Neuronal stem cell (in vitro differentiated cells): ENCODE measurements at places on chromosomes 6 and 20.

GRCh38 chr6:42068872-42069522 is 18.7 kb downstream of the TAF8 start:
- H3K4me1 ChIP-seq = no peaks in the 10 kb centered on the region
- no peak for DNase-seq
- H3K36me3 ChIP-seq = peaks cover 62% of the 10 kb centered on the region
- no peaks in the 10 kb centered on the region for H3K27me3 ChIP-seq
- no peak overlapping the region for H3K4me3 ChIP-seq

DNA sequence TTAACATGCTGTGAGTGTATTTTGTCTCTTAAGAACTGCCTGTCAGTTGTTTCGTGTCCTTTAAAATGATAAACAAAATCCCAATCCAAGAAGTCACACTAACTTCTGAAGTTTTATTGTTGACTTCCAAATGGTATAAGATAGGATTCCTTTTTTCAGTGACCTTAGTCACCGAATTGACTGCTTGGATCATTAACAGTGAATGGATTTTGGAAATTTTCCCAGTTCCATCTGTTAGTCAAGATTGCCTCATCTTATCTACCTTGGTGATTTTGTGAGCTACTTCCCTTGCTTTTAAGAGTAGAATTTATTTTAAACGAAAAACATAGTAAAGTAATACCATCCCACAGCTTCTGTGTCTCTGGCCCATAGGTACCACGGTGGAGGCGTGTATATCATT is 14.9 kb downstream of the RIOK1 start:
- H3K36me3 ChIP-seq = peaks cover 96% of the 10 kb centered on the region
- no peaks in the 10 kb centered on the region for H3K4me1 ChIP-seq
- H3K27me3 ChIP-seq = no peaks in the 10 kb centered on the region
- H3K27ac ChIP-seq = no peak overlapping the region

DNA sequence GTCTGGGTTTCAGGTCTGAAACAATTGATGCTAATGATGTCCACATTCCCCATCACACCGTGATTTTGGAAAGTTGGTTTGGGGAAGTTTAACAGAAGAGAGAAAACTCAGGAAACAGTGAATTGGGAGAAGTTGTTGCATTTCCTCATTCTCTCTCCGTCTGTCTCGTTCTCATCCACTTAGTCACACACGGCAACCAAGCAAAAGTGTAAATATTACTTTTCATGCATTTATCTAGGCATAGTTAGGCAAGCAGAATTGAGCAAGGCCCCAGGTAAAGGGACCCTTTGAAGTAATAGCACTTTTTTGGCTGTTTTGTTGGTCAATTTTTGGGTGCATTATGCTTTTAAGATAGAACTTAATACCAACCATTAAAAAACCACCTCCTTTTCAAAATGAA is 137.0 kb upstream of the SULF2 start:
- H3K27ac ChIP-seq = no peak overlapping the region
- H3K4me1 ChIP-seq = no peaks in the 10 kb centered on the region
- no peak overlapping the region for H3K4me3 ChIP-seq
- H3K27me3 ChIP-seq = no peaks in the 10 kb centered on the region
- H3K36me3 ChIP-seq = no peaks in the 10 kb centered on the region
- no peak for DNase-seq

- H3K4me1 ChIP-seq = no peaks in the 10 kb centered on the region
- H3K36me3 ChIP-seq = peaks cover 3% of the 10 kb centered on the region
- H3K27ac ChIP-seq = no peak overlapping the region
These were observed 37.5 kb downstream of the SNX9 start for GRCh38 chr6:157860505-157860991.

DNA sequence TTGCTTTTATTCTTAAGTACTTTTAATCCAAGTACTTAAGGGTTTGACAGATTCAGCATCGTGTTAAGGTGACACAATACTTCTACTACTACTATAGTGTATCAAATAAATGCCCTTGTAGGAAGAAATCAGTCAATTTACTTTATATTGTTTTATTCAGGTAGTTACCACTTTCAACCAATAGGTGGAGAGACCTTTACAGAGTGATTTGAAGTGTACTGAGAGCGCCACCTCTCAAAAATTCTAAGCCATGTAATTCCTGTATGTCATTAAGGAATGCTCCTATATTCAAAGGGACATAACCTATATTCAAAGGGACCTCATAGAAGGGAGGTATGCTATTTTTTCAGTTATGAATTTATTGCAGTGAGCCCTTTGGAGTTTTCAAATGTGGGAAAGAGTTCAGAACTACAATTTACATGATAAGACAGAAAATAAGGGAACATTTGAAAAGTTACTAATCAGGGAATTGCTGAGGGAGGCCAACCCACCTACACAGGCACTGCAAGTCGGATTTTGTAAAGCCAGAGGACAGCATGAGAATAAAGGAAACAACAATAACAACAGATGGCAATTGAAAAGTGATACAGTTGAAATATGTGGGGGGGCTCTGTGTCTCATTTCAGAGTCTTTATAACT is 955.6 kb downstream of the TBC1D32 start:
- H3K27me3 ChIP-seq = no peaks in the 10 kb centered on the region
- H3K4me3 ChIP-seq = no peak overlapping the region
- DNase-seq = no peak
- no peaks in the 10 kb centered on the region for H3K4me1 ChIP-seq
- H3K27ac ChIP-seq = no peak overlapping the region

GRCh38 chr20:56522311-56522710 is 2.2 kb upstream of the FAM209A start:
- H3K27ac ChIP-seq = no peak overlapping the region
- DNase-seq = no peak
- H3K4me3 ChIP-seq = no peak overlapping the region
- no peaks in the 10 kb centered on the region for H3K4me1 ChIP-seq
- H3K36me3 ChIP-seq = peaks cover 30% of the 10 kb centered on the region

- H3K27me3 ChIP-seq = no peaks in the 10 kb centered on the region
- peak; percentile 3 for DNase-seq
- H3K36me3 ChIP-seq = no peaks in the 10 kb centered on the region
These were observed 12.5 kb upstream of the BCKDHB start for GRCh38 chr6:80094017-80094416.

- DNase-seq = no peak
- no peaks in the 10 kb centered on the region for H3K27me3 ChIP-seq
- peaks cover 17% of the 10 kb centered on the region for H3K36me3 ChIP-seq
- no peak overlapping the region for H3K27ac ChIP-seq
These were observed 1.3 kb downstream of the TAPBP start for GRCh38 chr6:33312361-33313104.

DNA sequence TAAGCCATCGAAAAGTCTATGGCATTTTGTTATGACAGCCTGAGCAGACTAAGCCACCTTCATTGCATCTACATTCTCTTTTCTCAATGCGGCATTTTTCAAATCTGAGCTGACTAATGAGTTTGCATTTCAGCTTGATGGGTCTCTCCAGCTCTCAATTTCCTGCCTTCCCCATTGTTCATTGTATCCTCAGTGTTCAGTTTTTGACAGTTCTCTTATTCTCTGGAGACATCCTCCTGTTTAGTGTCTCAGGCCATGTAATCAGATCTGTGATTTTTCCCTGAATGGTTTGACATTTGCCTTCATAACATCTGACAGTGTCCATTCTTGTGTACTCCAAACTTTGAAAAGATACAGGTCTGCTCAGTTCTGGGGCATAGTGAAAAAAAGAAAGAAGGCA is 27.9 kb upstream of the MCM3 start:
- no peak overlapping the region for H3K4me3 ChIP-seq
- no peaks in the 10 kb centered on the region for H3K27me3 ChIP-seq
- no peak for DNase-seq
- H3K27ac ChIP-seq = no peak overlapping the region
- H3K36me3 ChIP-seq = no peaks in the 10 kb centered on the region
- peaks cover 5% of the 10 kb centered on the region for H3K4me1 ChIP-seq

DNA sequence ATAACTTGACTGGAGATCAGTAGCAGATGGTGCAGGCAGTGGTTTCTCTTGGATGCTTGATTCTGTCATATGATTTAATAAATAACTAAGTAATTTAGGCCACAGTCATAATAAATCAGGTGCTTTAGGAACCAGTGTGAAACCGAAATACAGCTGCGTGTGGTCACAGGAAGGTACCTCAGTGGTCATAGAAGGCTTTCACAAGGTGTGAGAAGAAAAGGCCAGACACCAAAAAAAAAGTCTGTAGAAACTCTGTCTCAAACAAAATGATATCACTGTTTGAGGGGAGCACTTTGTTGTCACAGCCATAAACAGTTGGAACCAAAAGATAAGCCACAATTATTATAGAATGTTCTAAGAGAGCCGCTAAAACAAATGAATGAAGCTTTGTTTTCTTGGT is 56.5 kb downstream of the ARMC2 start:
- no peaks in the 10 kb centered on the region for H3K27me3 ChIP-seq
- peaks cover 7% of the 10 kb centered on the region for H3K4me1 ChIP-seq
- no peak overlapping the region for H3K4me3 ChIP-seq

DNA sequence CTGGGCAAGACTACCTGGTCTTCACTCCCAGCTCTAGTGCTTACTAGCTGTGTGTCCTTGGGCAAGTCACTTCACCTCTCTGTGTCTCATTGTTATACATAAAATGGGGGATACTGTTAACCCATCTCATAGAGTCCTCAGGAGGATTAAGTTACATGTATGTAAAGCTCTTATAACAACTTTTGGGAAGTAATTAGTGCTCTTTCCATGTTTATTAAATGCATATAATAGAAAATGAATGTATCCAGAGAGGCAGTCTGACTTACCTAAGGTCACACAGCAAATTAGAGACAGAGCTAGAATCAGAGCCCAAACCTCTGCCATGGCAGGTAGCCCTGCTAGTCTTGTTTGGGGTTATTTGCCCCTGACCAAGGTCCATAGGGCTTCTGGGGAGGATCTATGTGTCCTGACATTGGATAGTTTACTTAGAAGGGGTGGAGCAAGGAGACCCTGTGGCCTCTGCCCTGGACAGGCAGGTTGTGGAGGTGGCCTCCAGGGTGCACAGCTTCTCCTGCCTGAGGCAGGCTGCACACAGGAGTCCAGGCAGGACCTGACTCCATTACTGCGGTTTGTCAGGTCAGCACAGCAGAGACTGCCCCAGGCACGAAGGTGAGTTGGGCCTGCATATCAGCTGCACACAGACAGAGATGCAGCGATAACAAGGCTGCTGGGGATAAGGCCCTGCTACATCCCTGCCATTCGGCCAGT is 8.4 kb upstream of the MAPK13 start:
- no peaks in the 10 kb centered on the region for H3K27me3 ChIP-seq
- H3K27ac ChIP-seq = no peak overlapping the region
- no peaks in the 10 kb centered on the region for H3K36me3 ChIP-seq
- no peak for DNase-seq
- H3K4me3 ChIP-seq = no peak overlapping the region

DNA sequence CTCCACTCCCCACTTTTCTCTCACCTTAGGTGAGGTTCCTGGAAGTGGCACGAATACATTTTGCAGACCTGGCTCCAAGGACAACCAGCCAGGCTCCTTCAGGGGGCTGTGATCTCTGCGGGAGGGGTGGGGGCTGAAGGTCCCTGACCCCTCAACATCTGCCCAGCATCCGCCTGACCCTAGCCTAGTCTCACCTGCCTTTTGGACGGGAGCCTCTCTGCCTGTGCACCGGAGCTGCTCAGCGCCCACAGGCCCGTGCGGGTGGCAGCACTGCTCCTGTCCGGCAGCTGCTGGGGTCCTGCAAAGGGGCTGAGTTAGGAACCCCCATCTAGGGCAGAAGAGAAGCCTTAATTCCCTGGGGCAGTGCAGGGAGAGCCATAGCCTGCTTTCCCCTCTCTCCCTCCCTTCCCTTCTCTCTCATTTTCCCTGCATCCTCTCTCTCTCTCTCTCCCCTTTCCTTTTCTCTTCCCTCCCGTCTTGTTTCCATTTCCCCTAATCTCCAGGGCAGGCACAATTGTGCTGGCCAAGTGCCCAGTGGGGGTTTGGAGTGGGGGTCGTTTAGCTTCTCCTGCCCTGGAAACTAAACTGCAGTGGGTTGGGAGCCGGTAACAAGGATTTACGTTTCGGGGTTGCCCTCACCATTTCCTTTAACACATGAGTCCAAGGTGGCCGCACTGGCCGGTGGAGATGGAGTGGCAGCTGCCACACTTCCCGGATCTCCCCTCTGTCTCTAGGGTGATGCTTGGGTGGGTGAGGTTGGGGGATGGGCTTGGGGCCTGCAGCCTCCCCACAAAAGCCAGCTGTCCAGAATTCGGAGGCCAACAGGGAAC is 54.1 kb downstream of the CTCFL start:
- peaks cover 21% of the 10 kb centered on the region for H3K4me1 ChIP-seq
- H3K27me3 ChIP-seq = no peaks in the 10 kb centered on the region
- no peak overlapping the region for H3K27ac ChIP-seq

DNA sequence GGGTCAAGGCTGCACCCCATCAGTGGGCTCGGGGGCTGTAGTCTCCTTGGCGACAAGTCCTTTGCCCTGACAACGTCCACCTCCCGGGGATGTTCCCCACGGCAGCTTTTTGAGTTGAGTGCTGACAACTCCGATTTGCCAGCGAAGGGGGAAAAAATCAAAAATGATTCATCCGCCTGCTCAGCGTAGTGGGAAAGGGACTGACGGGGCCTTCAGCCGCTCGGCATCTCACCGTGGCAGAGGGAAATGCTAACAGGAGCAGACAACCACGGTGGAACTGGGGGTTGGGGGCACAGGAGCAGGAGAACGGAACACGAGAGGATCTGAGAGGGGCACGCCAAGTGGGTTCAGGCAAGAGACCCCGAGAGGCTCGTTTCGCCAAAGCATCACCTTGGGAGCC is 173.7 kb downstream of the TFAP2C start:
- no peak overlapping the region for H3K4me3 ChIP-seq
- no peaks in the 10 kb centered on the region for H3K36me3 ChIP-seq
- peaks cover 8% of the 10 kb centered on the region for H3K4me1 ChIP-seq
- no peak overlapping the region for H3K27ac ChIP-seq
- no peak for DNase-seq

GRCh38 chr6:111747829-111748228 is 125.4 kb downstream of the FYN start:
- no peaks in the 10 kb centered on the region for H3K27me3 ChIP-seq
- H3K4me1 ChIP-seq = peaks cover 52% of the 10 kb centered on the region
- H3K27ac ChIP-seq = no peak overlapping the region
- H3K4me3 ChIP-seq = no peak overlapping the region
- no peak for DNase-seq

DNA sequence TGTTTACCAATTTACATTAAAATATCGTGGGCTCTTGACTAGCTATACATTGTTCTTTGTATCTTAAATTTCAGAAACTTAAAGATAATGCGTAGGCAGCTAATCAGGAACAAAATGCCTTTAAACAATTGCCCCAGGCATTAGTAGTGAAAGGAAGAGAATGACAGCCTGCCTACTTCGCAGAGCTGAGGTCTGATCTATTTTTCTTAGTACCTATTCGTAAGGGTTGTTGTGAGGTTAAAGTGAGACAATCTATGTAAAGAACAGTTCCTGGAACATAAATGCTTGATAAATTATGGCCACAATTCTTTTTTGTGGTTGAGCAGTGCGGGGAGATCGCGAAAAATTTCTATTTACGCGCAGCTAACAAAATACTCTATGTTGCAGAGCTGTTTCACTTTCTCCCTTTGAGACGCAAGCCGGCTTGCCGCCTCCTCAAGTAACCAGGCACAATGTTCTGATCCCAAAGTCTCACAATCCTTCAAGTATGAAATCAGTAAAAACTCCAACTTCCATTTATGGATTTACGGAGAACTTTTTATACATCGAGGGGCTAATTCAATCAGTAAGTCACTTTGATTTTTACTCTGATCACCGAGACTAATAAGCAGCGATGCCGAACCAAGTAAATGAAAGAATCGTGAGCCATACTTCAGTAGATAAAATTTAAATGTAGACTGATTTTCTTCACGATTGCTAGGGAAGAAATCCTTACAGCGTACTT is 878 bp upstream of the PNRC1 start:
- no peak overlapping the region for H3K27ac ChIP-seq
- H3K27me3 ChIP-seq = no peaks in the 10 kb centered on the region
- H3K36me3 ChIP-seq = peaks cover 17% of the 10 kb centered on the region
- H3K4me3 ChIP-seq = peak overlapping the region; percentile 73
